Activated naive CD8-positive, alpha-beta T cell treated with anti-CD3 and anti-CD28 coated beads for 36 hours (primary cell): ENCODE measurements at places on chromosomes 7 and 10.

GRCh38 chr7:132418840-132419239 is 157.4 kb downstream of the PLXNA4 start:
- DNase-seq = no peak

DNA sequence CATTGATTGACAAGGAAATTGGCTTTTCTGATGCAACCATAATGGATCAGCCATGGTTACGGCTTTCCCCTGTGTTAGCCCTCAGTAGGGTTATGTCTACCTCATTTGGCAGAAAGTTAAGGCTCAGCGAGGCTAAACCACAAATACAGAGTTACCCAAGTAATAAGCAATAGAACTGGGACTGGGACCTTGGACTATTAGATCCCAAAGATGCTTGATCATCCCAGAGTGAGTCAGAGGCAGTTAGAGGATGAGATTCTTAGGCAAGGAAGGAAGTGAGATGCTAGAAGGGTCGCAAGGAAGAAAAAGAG is 401.4 kb downstream of the TNS3 start:
- DNase-seq = no peak

DNA sequence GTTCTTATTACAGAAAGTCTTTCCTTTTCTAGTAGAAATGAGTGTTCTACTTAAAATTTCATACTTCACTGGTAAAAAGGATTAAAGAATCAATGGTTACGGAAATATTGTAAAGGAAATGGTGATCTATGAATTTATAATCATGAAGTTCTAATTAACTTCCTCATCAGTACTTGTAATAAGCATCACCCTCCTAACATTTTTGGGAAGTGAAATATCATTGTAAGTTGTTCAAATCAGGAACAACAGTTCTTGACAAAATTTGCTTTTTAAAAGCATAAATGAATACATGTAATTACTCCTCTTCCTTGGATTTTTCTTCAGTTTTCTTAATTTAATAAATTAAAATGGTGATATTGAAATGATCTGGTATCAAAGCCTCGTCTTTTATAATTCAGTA is 5.6 kb upstream of the PCGF5 start:
- no peak for DNase-seq

DNA sequence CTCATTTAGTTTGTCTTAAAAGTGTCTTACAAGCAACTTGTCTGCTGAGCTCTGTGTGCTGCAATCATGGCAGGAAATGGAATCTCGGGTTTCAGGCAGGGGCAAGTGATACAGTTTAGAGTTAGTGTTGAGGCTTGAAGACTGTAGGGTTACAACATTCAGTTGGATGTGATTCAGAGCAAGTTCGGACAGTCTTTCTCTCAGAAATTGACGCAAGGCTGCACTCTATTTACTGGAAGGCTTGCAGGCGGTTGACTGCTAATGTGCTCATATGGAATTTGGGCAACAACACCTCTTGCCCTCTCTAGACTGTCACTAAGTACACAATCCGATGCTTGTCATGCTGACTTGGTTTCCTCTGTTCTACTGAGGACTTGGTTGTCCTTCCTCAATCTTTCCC is 161.7 kb upstream of the BMPER start:
- no peak for DNase-seq

DNA sequence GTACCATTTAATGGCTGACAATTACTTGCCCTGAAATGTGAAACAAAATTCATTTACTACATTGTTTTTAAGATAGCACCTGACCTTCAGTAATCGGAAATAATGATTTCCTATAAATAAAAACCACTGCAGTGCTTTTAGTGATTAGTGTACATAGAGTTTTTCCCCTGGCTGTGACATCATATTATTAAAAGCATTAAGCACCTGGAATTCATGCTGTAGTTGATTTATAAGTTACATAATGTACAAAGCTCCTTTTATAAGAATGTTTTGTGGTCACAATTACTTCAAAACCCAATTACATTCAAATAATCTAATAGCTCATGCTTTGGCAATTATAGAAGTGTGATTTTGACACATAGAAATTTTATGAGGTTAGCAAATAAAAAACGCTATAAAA is 44.3 kb upstream of the EIF4H start:
- no peak for DNase-seq

- DNase-seq = peak; percentile 62
Measured at GRCh38 chr7:130490888-130491804, 739 bp upstream of the MEST start.

GRCh38 chr7:28409716-28410627 is 2.3 kb upstream of the CREB5 start:
- no peak for DNase-seq

DNA sequence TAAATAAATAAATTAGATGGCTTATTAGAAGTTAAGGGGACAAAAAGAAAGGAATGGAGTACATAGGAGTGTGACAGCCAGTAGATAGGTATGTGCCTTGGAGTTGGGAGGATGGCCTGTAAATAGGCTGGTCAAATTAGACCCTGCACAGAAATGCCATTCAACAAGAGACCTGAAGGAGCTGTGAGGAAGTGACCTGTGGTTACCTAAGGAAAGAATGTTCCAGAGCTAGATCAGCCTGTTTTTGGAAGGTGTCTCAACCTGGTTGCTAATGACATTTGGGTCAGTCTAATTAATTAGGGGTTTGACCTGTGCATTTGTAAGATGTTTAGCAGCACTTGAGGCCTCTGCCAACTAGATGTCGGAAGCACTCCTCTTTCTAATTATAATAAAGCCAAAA is 315.3 kb upstream of the PLXDC2 start:
- DNase-seq = no peak

DNA sequence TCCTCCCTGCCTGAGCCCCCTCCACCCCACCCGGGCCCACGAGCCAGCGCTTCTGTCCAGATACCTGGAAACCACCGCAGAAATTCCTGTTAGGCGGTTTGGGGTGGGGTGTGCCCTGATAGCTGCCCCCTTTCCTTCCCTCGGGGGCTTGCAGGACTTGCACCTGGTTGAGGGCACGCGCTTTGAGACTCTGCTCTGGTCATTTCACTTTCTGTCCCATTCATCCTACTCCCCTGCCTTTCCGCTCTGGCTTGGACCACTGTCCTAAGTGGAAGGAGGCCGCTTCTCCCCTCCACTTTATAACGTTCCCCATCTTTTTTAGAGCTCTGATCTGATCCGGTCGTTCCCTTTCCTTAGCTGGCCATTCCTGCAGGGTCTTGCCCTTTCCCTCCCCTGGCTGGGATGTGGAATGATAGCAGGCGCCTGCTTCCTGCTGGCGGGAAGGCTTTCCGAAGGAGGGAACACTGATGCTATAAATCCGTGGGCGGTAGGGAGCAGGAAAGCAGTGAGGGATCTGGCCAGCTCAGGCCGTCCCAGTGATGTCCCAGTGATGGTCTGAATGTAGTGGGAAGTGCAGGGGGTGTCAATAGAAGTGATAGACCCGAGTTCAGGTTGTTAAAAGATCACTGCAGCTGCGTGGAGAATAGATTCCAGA is 852 bp upstream of the PRKAR1B start:
- no peak for DNase-seq

- DNase-seq = no peak
Measured at GRCh38 chr7:137935884-137936508, 65.9 kb downstream of the CREB3L2 start.

- DNase-seq = peak; percentile 43
Measured at GRCh38 chr7:129530795-129531391, 28.6 kb downstream of the SMKR1 start.

DNA sequence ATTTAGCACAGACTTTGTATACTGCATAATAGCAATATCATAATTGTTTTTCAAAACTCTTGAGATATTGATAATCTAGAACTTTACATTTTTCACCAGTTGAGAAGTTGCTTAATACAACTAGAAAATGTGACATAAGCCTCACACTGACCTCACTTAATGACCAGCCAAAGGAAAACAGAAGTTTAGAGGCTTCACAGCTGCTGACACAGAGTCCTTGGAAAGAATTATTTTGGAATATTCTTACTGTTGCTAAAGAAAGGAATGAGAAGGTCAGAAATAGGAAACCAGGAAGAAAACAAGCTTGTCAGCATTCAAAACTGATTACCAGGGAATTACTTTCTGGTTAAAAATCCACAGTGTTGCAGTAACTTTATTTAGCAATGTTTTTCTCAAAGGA is 35.5 kb upstream of the WASL start:
- no peak for DNase-seq

GRCh38 chr10:130635528-130635927 is 499.3 kb downstream of the GLRX3 start:
- DNase-seq = no peak

GRCh38 chr10:92757066-92757710 is 67.4 kb downstream of the HHEX start:
- DNase-seq = no peak

GRCh38 chr10:103417601-103418000 is 21.2 kb downstream of the PDCD11 start:
- no peak for DNase-seq

- DNase-seq = no peak
Measured at GRCh38 chr7:50795831-50796230, 13.1 kb upstream of the GRB10 start.

DNA sequence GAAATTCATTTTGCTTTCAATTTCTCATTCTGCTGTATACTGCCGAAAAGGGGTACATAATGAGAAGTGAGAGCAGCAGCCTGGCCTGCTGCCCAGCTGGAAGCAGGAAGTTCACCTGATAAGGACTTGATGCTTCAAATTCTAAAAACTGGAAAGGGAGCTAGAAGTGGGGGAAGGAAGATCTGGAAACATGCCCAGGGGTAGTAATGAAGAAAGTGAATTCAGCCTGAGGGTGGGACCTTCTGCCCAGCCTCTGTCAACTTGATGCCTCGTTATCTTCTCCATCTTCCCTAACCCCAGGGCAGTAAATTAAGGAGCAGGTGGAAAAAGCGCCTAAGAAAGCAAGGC is 69.4 kb downstream of the ARMH3 start:
- DNase-seq = no peak

DNA sequence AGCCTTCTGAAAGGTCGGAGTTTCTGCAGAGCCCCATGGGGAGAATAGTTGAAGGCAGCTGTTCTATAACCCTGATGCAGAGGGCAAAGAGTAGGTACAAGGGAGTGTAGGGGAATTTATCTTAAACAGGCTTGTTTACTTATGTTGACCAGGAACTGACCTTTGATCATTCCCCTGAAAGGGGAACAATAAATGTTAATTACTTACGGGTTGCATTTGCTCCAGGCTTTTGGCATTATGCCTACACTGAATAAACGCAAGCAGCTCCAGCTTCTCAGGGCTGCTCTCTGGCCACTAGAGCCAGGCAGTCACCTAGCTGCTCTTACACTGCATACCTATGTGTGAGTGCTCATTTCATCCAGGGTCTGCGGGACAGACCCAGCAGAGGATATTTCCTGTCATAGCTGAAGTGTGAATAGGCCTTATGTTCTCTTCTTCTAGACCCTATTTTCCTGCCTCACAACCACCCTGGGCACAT is 26.9 kb upstream of the ABCA13 start:
- DNase-seq = no peak

- DNase-seq = no peak
Measured at GRCh38 chr7:10888861-10889260, 84.8 kb upstream of the PHF14 start.

DNA sequence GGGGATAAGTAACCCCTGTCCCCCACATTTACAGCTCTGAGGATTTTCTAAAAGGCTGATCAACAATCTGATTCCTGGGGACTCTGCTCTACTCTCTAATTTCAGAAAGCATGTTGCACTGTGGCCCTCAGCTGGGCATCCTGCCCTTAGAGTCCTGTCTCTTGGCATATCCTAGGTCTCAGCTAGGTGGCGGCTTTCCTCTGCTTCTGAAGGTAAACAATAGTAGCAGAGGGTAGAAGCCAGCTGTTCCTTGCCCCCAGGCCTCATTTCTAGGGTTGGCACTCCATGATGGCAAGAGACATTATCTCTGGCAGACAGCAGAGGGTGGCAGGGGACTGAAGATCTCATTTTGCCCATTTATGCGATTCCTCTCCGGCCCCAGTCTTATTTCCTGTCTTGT is 77.0 kb downstream of the ADCYAP1R1 start:
- no peak for DNase-seq

DNA sequence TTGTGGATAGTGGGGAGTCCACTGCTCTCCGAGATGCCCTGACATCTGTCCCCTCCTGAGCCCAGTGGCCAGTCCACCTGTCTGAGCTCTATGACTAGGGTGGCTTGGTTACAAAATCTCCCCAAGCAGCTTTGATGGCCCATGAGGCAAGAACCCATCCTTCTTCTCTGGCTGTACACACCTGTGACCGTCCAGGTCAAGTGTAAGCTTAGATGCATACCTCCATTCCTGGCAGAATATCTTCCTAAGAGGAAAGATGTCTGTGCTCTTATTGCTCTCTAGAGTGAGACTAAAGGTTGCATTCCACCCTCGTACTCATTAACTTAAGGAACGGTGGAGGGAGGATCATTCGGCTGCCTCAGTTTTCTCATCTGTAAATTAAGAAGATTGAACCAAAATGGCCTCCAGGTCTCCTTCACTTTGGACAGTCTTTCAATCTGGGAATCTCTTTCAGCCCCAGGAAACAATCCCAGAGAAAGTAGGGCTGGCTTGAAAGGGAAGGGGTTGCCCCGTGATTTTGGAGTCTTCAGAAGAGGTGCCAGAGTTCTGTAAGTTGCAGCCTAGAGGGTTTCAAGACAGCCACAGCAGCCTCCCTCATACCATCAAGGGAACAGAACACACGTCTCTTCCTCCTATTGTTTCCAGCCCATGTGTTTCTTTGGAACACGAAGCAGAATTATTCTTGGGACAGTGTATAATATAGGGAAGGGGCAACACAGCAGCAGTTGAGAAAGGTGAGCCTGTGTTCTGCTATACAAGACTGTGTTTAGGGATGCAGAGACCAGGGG is 5.5 kb downstream of the HOXA4 start:
- no peak for DNase-seq

DNA sequence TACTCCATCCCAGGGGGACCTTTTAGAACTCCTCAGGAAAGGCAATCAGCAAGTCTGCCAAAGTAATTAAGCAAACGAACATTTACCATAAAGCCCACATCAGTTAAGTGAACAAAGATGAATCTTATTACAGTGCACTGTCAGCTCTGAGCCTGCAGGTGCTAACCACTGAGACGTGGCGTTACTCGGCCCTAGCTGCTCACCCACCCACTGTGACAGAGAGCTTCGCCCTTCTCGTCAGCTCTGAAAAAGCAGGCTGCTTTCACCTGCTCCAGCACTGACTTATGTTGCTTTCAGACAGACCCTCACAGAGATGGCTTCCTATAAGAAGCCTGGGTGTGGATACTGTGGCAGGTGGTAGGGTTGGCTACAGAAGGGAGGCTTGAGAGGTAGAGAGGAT is 57.7 kb upstream of the KCNIP2 start:
- no peak for DNase-seq

- DNase-seq = no peak
Measured at GRCh38 chr10:108404155-108404554, 1239.6 kb upstream of the SORCS1 start.

GRCh38 chr7:139232377-139232717 is 1.3 kb downstream of the UBN2 start:
- DNase-seq = no peak

- no peak for DNase-seq
Measured at GRCh38 chr10:55852900-55853299, 508.2 kb downstream of the ZWINT start.

GRCh38 chr10:118246332-118247295 is 95.5 kb downstream of the FAM204A start:
- DNase-seq = no peak

GRCh38 chr10:93280699-93281366 is 201.3 kb downstream of the MYOF start:
- no peak for DNase-seq
